ENCODE measurements at places on chromosomes 16 and 17.

DNA sequence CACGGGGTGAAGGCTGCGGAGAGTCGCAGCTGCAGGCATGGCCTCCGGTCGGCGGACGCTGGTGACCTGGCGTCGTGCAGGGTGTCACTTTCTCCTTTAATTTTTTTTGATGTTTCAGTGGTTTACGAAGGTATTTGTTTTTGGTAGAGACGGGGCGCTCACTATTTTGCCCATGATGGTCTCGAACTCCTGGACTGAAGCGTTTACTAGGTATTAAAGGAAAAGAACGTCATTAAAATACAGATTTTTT lies 17.1 kb downstream of the ZNF213 start:
- DNase-seq = peak; percentile 41

GRCh38 chr17:44390250-44390870 lies 911 bp upstream of the ITGA2B start:
- no peak for DNase-seq

DNA sequence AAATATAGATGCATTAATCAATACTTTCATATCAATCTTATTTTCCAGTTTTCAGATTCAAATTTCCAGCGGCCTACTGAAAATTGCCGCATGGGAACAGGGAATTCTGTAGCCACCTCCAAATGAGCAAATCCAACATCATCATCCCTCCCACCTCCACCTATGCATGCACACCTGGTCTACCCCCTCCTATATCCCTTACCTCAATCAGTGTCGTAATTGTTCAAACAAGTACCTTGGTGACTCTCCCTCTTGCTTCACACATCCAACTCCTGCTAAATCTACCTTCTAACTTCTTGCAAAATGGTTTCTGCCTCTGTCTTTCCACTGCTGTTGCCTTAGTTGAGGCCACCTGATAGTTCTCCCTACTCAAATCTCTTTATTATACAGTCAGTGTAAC lies 160.1 kb downstream of the SOX9 start:
- DNase-seq = no peak

DNA sequence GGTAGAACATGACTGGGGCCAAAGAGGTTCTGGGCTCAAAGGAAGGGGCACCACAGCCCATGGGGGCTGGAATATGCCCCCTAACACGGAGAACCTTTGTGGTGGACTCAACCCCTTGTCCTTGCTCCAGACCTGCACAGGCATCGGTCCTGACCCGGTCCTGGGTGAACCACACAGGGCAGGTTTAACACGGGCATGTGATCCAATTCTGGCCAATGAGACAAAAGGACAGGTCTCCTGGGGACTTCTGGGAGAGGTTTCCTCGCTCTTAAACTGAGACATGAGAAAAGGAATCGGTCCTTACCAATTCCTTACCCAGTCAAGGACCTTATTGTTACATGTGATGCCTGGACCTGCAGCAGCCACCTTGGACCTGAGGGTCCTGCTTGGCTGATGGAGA lies 3.7 kb downstream of the DOC2B start:
- DNase-seq = no peak

- no peak for DNase-seq
These were observed 42.0 kb upstream of the ACSF3 start for GRCh38 chr16:89051521-89052166.

- DNase-seq = no peak
These were observed 62.3 kb downstream of the CYTH1 start for GRCh38 chr17:78719630-78720298.

DNA sequence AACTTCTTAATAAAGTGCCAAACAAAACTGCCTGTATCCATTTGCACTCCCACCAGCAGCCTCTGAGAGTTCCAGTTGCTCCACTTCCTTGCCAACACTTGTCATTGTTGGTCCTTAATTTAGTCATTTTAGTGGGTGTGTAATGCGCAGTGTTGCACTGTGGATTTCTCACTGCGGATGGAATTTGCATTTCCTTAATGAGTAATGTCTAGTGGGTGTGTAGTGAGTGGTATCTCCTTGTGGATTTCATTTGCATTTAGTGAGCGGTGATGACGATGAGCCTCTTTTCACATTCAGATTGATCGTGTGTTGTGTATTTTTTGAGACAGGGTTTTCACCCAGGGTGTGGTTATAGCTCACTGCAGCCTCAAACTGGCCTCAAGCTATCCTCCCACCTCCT lies 4.1 kb upstream of the MSLN start:
- DNase-seq = no peak

GRCh38 chr16:25174285-25174684 lies 42.5 kb upstream of the AQP8 start:
- DNase-seq = no peak

- DNase-seq = no peak
These were observed 2.8 kb downstream of the TRAF4 start for GRCh38 chr17:28746611-28747050.

DNA sequence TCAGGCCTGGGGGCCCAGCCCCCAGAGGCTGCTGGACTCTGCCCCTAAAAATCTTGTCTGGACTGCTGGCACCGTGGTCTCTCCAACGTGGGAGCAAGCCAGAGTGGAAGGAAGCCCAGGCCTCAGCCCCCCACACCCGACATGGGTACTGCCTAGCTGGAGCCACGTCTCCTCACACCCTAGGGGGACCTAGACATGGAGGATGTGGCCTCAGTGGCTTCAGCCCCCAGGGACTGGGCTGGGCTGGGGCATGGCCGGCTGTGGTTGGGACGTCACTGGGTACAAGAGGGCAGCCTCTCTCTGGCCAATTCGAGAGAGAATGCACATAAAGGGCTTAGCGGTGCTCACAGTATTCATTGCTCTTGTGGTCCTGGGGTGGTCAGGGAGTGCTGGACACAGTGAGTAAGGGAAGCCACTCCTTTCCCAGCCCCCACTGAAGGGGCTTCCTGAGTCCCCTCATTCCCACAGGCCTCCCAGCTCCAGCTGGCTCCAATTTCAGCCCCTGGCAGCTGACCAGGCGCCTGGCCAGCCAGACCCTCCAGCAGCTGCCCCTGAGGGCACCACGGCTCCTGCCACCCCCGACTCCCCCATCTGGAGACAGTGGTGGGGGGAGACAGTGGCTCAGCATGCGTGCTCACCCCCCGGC lies 1.1 kb downstream of the CDH15 start:
- DNase-seq = no peak

GRCh38 chr17:82213251-82214011 lies 789 bp upstream of the CCDC57 start:
- no peak for DNase-seq

DNA sequence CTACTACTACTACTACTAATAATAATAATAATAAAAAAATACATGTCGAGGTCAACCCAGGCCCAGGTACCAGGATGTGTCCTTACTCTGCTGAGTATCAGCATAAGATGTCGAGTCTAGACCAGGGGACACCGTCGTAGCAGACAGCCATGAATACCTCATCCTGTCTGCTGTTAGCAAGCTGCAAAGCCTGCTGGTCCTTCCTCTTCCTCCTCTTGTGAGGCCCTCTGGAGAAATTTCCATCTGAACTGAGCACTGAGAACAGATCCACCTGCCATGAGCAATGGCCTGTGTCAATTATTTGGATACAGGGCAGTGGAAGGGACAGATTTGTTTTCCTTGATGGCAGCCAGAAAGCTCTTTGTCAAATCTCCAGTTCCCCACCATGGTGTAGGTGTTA lies 168.5 kb downstream of the XYLT1 start:
- DNase-seq = peak; percentile 50

DNA sequence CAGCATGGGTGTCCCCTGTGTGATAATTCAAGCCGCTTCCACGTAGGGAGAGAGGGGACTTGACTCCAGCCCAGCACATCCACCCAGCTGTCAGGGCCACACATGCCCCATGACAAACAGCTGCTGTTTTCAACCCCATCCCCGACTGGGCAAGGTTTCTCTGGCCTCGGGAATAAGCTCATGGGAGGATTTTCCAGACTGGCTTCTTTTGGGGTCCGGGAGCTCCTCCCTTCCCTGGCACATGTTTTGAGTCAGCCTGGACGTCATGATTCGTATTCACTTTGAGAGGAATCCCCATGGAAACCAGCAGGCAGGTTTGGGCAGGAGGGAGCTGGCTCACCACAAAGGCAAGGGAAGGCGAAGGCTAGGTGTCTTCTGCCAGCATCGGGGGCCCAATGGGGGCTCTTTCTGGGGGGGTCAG lies 156.4 kb downstream of the CMIP start:
- DNase-seq = no peak

DNA sequence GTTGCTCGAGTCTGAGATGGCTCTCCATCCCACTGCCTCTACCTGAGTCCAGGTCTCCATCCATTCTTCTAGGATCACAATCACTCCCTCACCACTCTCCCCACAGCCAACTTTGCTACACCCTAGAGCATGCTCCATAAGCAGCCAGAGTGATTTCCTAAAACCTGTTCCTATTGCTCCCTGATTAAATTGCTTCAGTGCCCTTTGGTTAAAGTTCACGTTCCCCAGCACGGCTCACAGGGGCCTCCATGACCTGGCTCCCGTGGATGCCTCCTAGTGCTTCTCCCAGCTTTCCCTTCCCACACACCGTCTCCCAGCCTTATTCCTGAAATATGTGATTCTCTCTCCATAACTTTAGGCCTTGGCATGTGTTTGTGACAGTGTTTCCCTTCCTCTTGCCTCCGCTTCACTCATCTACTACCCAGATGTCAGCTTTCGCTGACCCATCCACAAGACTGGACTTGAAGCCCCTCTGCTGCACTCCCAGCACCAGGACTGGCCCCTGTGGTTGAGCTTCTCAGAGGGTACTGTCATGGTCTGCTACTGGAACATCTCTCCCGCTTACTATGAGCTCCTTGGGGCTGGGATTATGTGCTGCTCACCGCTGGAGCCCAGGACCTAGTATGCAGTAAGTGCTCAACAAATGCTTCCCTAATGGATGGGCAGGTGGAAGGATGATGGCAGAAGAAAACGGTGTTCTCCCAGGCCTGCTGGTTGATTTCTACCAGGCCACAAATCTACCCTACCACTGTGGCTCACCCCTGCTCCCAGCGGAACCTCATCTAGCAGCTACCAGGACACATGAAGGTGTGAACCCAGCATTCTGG lies 17.9 kb downstream of the MYO18A start:
- DNase-seq = no peak
